Left renal cortex interstitium (tissue), 4 donors: ENCODE measurements at places on chromosomes 1 and 21. TPM values are rescaled to one million over a fixed set of nuclear protein-coding genes. Genes with fewer than 3 reads are reported as not detected.

The TSSK3 gene
- polyA plus RNA-seq, result 2.0 TPM

The OSBPL9 gene
- polyA plus RNA-seq, result 147 TPM

The MTMR11 gene
- polyA plus RNA-seq, result 32.8 TPM

The TRIM17 gene
- polyA plus RNA-seq, result 14.0 TPM

The C1QB gene
- polyA plus RNA-seq, result 12.8 TPM

The GUCA2B gene
- not detected for polyA plus RNA-seq

The GJA8 gene
- 0.35 TPM for polyA plus RNA-seq

The KCNK1 gene
- polyA plus RNA-seq, result 7.6 TPM

The KRTAP13-2 gene
- not detected for polyA plus RNA-seq

The FCGR2B gene
- polyA plus RNA-seq, result 0.70 TPM

The LCE1E gene
- not detected for polyA plus RNA-seq

The RHCE gene
- 0.90 TPM for polyA plus RNA-seq

- no peak for DNase-seq
Measured at GRCh38 chr1:240515505-240515904, 96.5 kb downstream of the GREM2 start.

- no peak for DNase-seq
Measured at GRCh38 chr1:214401666-214402065, 120.7 kb downstream of the SMYD2 start.

GRCh38 chr1:78464449-78464891, 26.3 kb upstream of the PTGFR start:
- DNase-seq, result no peak

DNA sequence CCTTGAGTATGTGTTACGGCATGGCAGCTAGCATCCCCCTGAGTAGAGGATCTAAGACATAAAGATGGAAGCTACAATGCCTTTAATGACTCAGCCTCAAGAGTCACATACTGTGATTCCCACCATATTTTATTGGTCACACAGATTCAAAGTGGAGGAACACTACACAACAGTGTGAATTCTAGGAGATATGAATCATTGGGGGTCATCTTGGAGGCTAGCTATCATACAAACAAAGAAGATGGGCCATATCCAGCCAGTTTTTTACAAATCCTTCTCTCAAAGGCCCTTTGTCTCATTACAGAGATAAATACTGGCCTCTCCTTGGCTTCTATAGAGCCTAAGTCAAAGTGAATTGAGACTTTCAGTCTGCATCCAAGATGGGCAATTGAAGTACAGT, 177.0 kb downstream of the TBX15 start:
- no peak for DNase-seq

GRCh38 chr1:201708085-201708512, 120.9 kb upstream of the IPO9 start:
- no peak for DNase-seq

DNA sequence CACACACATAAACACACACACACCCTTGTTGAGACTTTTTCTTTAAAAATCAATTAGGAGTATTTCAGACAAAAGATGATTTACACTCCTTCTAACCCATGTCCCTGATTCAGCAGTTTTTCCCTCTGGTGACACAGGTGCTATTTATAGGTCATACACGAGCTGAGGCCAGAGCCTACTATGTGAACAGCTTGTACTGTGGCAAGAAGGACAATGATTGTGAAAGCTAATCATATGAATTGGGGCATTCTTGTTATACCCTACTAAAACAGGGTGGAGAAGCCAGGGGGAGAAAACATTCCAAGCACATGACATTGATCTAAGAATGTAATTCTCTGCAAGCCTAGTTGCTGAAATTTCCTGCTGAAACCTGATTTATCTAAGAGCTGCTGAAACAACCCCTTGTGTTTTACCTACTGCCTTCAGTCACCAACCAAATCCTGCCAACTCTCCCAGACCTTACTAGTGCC, 60.3 kb downstream of the XCL1 start:
- DNase-seq, result no peak

DNA sequence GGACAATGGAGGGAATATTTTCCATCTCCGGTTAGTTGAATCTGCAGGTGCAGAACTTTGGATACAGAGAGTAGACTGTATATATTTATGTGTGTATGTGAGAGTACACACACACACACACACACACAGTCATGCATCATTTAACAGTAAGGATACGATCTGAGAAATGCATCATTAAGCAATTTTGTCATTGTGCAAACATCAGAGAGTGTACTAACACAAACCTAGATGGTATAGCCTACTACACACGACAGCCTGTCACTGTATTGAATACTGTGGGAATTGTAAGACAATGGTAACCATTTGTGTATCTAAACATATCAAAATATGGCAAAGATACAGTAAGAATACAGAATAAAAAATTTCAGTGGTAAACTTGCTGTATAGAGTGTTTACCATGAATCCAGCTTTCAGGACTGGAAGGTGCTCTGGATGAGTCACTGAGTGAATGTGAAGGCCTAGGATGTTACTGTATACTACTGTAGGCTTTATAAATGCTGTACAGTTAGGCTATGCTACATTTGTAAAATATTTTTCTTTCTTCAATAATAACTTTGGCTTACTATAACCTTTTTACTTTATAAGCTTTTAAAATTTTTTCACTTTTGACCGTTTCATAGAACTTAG, 138.5 kb downstream of the ZZZ3 start:
- no peak for DNase-seq

- DNase-seq, result no peak
Measured at GRCh38 chr1:46523496-46524353, 27.7 kb downstream of the KNCN start.

DNA sequence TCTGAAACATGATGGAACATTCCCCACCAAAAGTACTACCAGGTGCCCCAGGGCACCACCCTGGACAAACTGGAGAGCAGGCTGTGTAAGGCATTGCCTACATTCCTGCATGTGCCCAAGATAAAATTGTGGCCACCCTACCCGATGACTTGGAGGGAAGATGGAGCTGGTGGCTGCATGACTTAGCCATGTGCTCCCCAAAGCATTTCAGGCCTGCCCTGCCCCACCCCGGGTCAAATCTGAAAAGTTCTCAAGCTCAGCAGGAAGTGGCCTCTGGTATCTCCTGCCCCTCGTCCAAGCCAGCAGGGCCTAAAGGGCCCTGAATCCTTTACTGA, 8.5 kb downstream of the CD2 start:
- no peak for DNase-seq

- DNase-seq, result no peak
Measured at GRCh38 chr21:33380483-33380998, 22.7 kb upstream of the IFNGR2 start.

DNA sequence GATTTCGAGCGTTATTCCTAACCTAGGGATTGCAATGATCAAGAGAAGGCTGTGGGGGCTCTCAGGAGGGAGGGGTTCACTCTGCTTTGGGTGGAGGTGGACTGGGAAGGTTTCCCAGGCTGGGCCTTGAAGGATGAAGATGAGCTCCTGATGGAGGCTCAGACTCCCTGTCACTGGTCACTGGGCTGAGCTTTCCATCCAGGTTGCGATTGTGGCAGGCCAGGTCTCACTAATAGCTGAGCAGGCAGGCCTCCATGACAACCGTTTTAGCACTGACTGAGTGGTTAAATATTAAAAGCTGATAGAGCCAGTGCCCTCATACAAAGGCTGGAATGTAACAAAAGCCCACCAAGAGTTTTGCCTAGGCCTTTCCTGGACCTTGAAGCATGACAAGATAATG, 36.2 kb upstream of the EFCAB14 start:
- no peak for DNase-seq

- DNase-seq, result peak; percentile 41
Measured at GRCh38 chr1:108897865-108898720, 21.3 kb downstream of the GPSM2 start.

- no peak for DNase-seq
Measured at GRCh38 chr1:233960386-233960785, 55.9 kb downstream of the SLC35F3 start.

- no peak for DNase-seq
Measured at GRCh38 chr1:224253721-224254120, 70.7 kb downstream of the DEGS1 start.

DNA sequence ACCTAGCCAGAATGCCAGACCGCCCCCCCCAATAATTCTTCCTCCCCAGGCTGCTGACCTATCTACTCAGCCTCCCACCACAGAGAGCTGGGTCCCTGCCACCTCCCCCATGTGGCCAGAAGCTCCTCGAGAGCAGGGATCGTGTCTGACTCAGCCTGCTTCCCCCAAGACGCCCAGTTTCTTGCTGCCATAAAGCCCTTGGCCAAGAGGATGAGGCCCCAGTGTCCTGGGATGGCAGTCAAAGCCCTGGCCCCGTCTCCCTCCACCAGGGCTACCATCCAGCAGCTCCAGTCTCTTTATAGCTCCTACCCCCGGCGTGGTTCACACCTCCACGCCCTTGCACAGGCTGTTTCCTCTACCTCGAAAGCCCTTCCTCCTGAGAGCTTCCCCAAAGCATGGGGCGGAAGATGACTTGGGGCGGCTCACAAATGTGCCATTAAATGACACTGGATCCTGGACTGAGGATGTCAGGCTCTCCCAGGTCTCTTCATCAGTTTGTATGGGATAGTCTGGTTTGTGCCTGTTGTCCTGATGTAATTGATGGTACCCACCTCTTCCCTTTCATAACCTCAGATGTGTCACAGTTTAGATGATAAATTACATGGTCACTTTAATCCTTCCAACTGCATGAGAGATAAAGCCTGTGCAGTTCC, 13.2 kb downstream of the ADGRB2 start:
- DNase-seq, result no peak

- no peak for DNase-seq
Measured at GRCh38 chr1:44684525-44684924, 10.0 kb downstream of the ARMH1 start.

DNA sequence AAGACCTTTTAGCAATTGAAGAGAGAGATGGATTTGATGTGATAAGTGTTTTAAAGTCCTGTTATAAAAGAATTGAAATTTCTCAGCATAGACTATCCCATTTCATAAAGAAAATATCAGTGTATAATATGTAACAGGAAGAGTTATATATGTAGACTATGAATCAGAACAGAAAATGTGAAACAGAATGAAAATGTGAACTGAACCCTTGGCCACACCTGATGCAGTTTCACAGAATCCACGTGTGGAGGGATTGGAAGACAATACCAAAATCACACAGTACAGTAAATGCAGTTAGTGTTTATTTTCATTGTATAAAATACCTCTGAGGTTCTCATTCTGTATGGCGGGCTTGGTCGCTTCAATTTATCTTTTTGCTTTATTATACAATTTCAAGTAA, 9.9 kb upstream of the SLAMF1 start:
- DNase-seq, result no peak

GRCh38 chr1:171457412-171457811, 27.9 kb upstream of the PRRC2C start:
- no peak for DNase-seq

DNA sequence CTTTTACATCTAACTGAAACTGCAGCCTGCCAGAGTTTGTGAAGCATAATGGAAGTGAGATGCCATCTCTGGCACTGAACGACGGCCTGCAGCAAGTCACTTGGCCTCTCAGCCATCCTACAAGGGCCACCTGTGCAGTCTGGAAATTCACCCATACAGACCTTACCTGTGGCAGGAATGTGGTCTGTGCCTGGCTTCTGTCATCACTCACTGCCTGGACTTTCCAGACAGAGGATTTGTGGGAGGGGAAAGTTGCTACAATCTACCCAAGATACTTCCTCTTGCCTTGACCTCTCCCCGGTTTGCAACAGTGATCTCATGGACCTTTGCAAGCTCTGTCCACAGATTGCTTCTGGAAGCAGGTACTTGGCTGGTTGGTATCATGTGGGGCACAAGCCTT, 58.4 kb upstream of the ATP1B1 start:
- no peak for DNase-seq

GRCh38 chr1:75999034-75999433, 66.8 kb upstream of the ASB17 start:
- DNase-seq, result no peak

DNA sequence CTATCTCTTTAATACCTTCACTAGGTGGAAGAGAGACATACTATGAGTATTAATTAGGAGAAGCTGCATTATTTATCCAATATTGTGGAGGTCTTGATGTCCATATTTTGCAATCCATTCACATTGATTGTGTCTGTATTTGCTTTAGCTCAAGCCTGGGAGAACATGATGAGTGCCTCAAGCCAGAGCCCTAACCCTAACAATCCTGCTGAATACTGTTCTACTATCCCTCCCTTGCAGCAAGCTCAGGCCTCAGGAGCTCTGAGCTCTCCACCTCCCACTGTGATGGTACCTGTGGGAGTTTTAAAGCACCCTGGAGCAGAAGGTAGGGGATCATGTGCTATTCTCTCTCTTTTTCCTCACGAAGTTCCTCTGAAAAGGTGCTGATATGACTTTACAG, 99.5 kb downstream of the CC2D1B start:
- no peak for DNase-seq

DNA sequence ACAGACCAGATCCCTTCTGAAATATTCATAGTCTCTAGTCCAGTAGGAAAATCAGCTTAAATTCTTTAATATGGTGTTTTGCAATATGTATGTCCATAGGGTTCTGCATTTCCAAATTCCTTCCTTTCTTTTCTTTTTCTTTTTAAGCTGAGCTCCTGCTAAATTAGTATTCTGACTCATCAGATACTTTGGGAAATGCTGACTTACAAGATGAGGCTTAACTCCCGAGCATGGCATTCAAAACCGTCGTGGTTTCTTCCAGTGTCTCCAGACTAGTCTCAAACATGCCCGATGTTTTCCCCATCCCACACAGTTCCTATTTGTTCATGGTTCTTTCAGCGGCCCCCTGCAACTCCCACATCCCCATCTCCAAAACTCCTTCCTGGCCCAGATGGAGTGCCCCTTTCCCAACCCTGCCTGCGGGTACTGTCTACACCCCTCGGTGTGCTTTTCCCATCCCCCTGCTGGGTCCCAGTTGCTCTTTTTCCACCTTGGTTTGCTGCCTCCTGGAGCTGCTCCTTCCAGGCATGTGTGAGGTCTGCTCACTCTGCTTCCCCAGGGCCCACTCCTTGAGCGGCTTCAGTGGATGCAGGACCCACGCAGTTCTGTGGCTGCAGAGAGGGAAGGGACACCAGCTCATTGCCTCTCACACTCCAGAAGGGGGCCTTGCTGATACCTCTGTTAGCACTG, 19.5 kb upstream of the ETV3 start:
- no peak for DNase-seq

DNA sequence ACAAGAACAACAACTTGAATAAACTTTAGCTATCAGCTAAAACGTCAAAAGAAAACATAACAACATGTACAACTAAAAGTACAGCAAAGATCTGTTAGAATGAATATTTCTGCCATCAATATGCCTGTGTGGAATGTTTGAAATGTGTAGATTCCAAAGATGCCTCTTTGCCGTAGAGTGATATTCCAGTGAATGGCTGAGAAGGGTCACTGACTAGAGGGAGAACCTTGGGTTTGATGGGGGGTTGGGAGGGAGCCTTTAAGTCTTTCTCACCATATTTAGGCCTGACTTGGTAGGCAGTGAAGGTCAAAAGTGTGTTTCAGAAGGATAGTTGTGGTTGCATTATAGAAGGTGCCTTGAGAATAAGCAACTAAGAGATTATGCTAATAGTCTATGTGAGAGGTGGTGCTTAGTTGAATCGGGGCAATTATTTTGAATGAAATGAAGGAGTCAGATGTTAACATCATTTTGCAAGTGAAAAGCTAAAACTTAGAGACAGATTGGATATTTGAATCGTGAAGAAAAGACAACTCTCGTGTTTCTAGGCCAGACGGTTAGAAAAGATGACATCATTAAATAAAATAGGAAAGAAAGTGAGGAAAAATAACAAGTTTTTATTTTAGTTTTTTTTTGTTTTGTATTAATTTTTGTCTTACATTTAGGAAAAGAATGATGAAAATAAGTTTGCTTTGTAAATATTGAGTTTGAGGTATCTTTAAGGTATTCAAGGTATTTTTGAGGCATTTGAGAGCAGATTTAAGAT, 53.8 kb downstream of the PLA2G4A start:
- no peak for DNase-seq

GRCh38 chr1:221725735-221726672, 15.9 kb downstream of the DUSP10 start:
- no peak for DNase-seq

GRCh38 chr1:160346463-160346862, 3.3 kb downstream of the NCSTN start:
- no peak for DNase-seq
